Naive thymus-derived CD4-positive, alpha-beta T cell (primary cell): ENCODE measurements at places on chromosomes 1 and 21. TPM values are rescaled to one million over a fixed set of nuclear protein-coding genes. Genes with fewer than 3 reads are reported as not detected.

DNA sequence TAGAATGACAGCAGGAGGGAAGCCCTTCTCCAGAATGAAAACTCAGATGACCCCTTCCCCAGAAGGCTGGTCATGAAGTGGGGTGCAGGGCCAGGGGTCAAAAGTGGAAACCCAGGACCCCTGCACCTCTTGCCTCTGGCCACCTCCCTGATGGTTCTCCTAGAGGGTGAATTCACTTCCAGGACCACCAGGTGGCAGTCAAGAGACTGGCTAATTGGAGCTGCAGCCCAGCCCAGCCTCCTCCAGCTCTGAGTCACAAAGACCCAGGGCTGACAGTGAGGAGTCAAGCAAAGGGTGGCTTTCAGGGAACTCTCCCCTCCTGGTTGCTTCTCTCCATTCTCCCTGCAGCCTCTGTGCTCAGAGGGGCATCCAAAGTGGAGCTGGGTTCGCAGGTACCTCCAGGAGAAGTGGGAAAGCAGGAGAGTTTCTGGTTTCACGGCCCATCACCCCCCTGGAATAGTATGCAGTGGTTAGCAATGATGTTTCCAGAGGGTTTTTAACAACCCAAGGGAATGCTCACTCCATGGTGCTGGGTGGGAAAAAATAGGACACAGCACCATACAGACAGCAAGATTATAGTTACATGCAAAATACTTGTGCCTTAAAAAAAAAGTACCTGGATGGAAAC, 6.1 kb upstream of the EPHB2 start:
- peak; percentile 68 for DNase-seq
- H3K4me1 ChIP-seq: no peaks in the 10 kb centered on the region
- H3K27me3 ChIP-seq: no peaks in the 10 kb centered on the region
- H3K36me3 ChIP-seq: no peaks in the 10 kb centered on the region

DNA sequence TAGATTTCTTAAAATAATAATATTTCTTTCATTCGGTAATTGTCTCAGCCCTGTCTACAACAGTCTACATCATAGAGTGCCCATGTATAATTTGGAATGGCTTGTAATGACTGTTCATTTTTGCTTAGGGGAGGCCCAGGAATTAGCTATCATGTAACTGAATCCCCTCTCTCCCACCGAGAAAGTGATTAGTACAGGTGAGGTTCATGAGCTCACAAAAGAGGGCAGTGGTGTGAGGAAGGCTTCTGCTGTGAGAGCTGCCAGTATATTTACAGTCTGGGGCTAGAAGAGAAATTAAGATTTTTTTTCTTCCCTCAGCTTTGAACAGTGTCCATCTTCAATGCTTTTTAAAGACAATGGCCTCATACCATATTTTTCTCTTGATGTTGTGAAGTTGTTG, 340.7 kb downstream of the ADGRL2 start:
- no peaks in the 10 kb centered on the region for H3K36me3 ChIP-seq
- DNase-seq: no peak
- H3K4me3 ChIP-seq: no peak overlapping the region

Gene TMEM69
- 54.8 TPM for polyA plus RNA-seq

DNA sequence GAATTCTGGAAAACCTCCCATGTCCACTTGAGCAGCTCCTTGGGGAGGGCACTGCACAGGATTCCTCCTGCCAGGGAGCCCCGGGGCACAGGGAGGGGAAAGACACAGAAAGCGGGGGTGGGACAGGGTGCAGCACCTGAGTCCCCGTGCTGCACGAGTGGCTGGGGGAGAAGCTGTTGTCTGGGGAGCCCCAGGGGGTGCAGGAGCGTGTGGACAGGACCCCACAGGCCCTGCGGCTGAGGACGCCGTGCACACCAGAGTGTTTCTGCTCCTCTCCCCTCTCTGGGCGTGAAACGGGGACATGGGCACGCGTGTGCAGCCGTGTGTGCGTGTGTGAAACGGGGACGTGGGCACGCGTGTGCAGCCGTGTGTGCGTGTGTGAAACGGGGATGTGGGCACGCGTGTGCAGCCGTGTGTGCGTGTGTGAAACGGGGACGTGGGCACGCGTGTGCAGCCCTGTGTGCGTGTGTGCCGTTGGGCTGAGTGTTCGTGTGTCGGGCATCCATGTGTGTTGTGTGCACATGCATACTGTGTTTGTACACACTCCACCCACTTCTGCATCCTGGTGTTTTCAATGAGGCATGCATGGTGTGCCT, 21.9 kb downstream of the FAAP20 start:
- H3K36me3 ChIP-seq: no peaks in the 10 kb centered on the region
- H3K4me1 ChIP-seq: no peaks in the 10 kb centered on the region
- no peaks in the 10 kb centered on the region for H3K27me3 ChIP-seq
- no peak overlapping the region for H3K4me3 ChIP-seq
- no peak overlapping the region for H3K27ac ChIP-seq

GRCh38 chr1:197961449-197961848, 44.3 kb downstream of the LHX9 start:
- DNase-seq: no peak
- H3K4me1 ChIP-seq: no peaks in the 10 kb centered on the region
- H3K4me3 ChIP-seq: no peak overlapping the region
- H3K36me3 ChIP-seq: no peaks in the 10 kb centered on the region
- no peaks in the 10 kb centered on the region for H3K27me3 ChIP-seq

DNA sequence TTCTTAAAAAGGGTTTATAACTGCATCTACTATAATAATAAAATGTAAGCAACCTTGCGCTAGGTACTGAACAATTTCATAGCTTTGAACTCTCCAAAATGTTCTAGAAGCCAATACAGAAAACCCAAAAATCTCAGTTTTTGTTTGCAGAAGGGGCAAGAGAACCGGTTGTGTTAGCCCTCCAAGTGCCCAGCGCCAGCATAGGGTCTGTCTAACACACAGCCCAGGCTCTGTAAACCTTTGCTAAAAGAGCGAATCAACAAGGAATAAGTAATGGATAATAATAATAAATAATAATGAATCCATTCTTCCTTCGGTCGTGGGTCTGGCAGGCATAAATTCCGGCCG, 333 bp upstream of the CHAF1B start:
- peaks cover 4% of the 10 kb centered on the region for H3K4me1 ChIP-seq
- DNase-seq: no peak
- no peak overlapping the region for H3K4me3 ChIP-seq

Gene FAM177B
- not detected for polyA plus RNA-seq

- H3K36me3 ChIP-seq: peaks cover 4% of the 10 kb centered on the region
- no peak overlapping the region for H3K27ac ChIP-seq
- H3K27me3 ChIP-seq: no peaks in the 10 kb centered on the region
- no peak for DNase-seq
These were observed 3.5 kb upstream of the ACBD6 start for GRCh38 chr1:180505732-180506335.

GRCh38 chr1:64121766-64122385, 81.5 kb upstream of the UBE2U start:
- H3K27ac ChIP-seq: no peak overlapping the region
- no peak overlapping the region for H3K4me3 ChIP-seq
- no peaks in the 10 kb centered on the region for H3K27me3 ChIP-seq
- no peak for DNase-seq
- no peaks in the 10 kb centered on the region for H3K36me3 ChIP-seq

GRCh38 chr1:111290630-111291029, at the start of gene CHIA:
CHIA (plus strand) TSS chr1:111290851; CDS start chr1:111310468, 19,617 bp downstream.
- H3K27me3 ChIP-seq: no peaks in the 10 kb centered on the region
- no peaks in the 10 kb centered on the region for H3K4me1 ChIP-seq
- DNase-seq: no peak
- H3K36me3 ChIP-seq: no peaks in the 10 kb centered on the region
- H3K27ac ChIP-seq: no peak within 1 kb of the TSS

- peaks cover 76% of the 10 kb centered on the region for H3K4me1 ChIP-seq
- DNase-seq: no peak
- H3K27ac ChIP-seq: peak overlapping the region; percentile 28
- no peak overlapping the region for H3K4me3 ChIP-seq
- peaks cover 67% of the 10 kb centered on the region for H3K36me3 ChIP-seq
These were observed 6.0 kb downstream of the HNRNPU start for GRCh38 chr1:244858357-244858756.

DNA sequence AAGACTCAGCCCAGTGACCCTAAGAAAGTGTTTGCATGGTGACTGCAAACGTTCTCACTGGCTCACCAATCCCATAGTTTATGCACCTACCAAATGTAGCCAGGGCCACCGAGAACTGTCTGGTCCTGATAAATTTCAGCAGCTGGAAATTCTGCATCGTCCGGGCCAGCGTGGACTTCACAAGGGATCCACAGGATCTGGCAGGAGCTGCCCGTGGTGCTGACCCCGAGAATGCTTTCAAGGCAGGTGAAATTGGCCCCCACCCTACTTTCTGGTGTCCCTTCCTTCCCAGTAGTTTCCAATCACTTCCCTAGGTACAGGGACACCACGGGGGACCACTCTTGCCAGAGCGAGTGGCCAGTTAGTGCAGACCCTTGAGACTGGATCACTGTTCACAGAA, 26.2 kb downstream of the UBASH3A start:
- peaks cover 34% of the 10 kb centered on the region for H3K4me1 ChIP-seq
- no peaks in the 10 kb centered on the region for H3K27me3 ChIP-seq
- no peak overlapping the region for H3K4me3 ChIP-seq
- peaks cover 49% of the 10 kb centered on the region for H3K36me3 ChIP-seq

- H3K27ac ChIP-seq: no peak overlapping the region
- no peaks in the 10 kb centered on the region for H3K36me3 ChIP-seq
- H3K27me3 ChIP-seq: no peaks in the 10 kb centered on the region
- no peak overlapping the region for H3K4me3 ChIP-seq
These were observed 150.8 kb upstream of the PTGFR start for GRCh38 chr1:78340006-78340405.

Gene CRYAA
- not detected for polyA plus RNA-seq

DNA sequence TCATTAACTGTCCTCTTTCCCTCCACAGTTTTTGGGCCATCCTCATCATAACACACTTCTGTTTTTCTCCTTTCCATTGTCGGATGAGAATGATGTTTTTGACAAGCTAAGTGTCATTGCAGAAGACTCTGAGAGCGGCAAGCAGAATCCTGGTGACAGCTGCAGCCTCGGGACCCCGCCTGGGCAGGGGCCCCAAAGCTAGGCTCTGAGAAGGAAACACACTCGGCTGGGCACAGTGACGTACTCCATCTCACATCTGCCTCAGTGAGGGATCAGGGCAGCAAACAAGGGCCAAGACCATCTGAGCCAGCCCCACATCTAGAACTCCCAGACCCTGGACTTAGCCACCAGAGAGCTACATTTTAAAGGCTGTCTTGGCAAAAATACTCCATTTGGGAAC, 28.6 kb upstream of the IFNAR1 start:
- no peak for DNase-seq
- H3K4me1 ChIP-seq: peaks cover 6% of the 10 kb centered on the region
- no peak overlapping the region for H3K4me3 ChIP-seq

Gene KRTAP11-1
- not detected for polyA plus RNA-seq

Gene DMRTB1
- polyA plus RNA-seq: not detected

DNA sequence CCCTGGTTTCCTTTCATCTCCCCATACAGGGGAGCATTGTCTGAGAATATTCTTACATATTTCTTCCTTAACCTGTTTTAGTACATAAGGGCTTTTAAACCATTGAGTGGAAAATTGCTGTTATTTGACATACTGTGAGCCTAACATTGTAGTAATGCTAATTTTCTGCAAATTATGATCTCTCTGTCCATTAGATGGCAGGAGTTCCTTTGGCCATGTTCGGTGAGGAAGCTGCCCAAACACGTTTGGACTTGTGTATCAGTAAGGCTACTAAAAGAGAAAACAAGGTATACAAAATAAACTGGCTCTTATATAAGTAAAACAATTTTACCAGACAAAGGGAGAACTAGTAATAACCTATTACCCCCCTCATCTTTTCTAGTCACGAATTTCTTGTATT, 29.2 kb downstream of the CDC7 start:
- H3K4me3 ChIP-seq: no peak overlapping the region
- H3K4me1 ChIP-seq: peaks cover 4% of the 10 kb centered on the region
- no peaks in the 10 kb centered on the region for H3K27me3 ChIP-seq
- DNase-seq: no peak
- no peak overlapping the region for H3K27ac ChIP-seq

Gene HOOK1
- polyA plus RNA-seq: 21.0 TPM

- H3K4me1 ChIP-seq: no peaks in the 10 kb centered on the region
- peaks cover 3% of the 10 kb centered on the region for H3K27me3 ChIP-seq
- H3K4me3 ChIP-seq: no peak overlapping the region
- H3K27ac ChIP-seq: no peak overlapping the region
- no peak for DNase-seq
These were observed 32.3 kb upstream of the TARDBP start for GRCh38 chr1:10980094-10980577.

- H3K27me3 ChIP-seq: no peaks in the 10 kb centered on the region
- H3K4me1 ChIP-seq: peaks cover 30% of the 10 kb centered on the region
- H3K4me3 ChIP-seq: peak overlapping the region; percentile 43
- peak overlapping the region; percentile 75 for H3K27ac ChIP-seq
- no peaks in the 10 kb centered on the region for H3K36me3 ChIP-seq
- no peak for DNase-seq
These were observed 61.2 kb downstream of the WNT9A start for GRCh38 chr1:227886503-227886961.

Gene TUFT1
- polyA plus RNA-seq: 2.2 TPM

Gene RHD
- 0.15 TPM for polyA plus RNA-seq

- no peaks in the 10 kb centered on the region for H3K36me3 ChIP-seq
- no peak for DNase-seq
- H3K4me3 ChIP-seq: no peak overlapping the region
- H3K27me3 ChIP-seq: no peaks in the 10 kb centered on the region
- no peaks in the 10 kb centered on the region for H3K4me1 ChIP-seq
These were observed 85.4 kb upstream of the SLC25A33 start for GRCh38 chr1:9453779-9454418.

Gene SLC5A9
- polyA plus RNA-seq: not detected

DNA sequence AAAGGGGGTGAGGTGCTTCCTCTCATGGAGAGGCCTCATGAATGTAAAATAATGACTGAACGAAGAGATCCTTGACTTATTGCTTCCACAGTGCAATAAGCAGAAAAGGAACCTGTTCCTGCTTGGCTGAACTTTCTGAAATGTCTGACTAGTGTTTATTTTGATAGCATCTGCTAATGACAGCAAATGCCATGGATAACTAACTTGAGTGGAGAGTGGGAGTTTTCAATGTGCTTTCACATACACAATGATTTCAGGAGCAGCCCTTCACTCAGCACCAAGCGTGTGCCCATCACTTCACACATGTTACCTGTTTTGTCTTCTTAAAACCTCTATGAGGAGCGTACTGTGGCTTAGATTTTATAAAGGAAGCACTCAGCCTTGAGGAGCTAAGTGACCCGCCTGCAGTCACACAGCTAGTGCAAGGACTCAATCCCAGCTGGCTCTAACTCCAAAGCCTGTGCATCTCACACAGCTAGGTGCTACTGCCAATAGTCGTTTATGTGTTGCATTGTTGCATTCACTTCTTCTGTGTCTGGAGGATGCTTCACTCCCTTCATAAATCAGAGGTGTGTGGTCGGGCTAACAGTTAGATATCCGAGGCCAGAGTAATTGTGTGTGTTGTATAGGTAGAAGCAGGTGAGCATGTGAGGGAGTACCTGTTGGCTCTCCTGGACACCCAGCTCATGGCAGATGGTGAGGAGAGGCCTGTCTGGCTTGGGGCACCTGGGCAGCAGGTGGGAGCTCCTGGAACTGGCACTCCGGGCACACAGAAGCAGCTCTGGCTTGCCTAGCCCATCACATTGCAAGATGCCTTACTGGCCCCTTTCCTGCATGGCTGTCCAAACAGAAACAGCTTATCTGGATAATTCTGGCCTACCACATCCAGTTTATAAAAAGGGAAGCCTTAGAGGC, 12.8 kb downstream of the CASQ2 start:
- H3K4me1 ChIP-seq: no peaks in the 10 kb centered on the region
- H3K27ac ChIP-seq: no peak overlapping the region
- DNase-seq: no peak

Gene ALX3
- not detected for polyA plus RNA-seq

Gene ERICH3
- polyA plus RNA-seq: not detected
